DMS153 (cell line): ENCODE measurements at places on chromosomes 7 and 10.
A peak's percentile ranks its signal among the peaks of the same experiment; 100 is the strongest.

- DNase-seq: no peak
These were observed 319.1 kb upstream of the TMEM229A start for GRCh38 chr7:124351950-124352349.

DNA sequence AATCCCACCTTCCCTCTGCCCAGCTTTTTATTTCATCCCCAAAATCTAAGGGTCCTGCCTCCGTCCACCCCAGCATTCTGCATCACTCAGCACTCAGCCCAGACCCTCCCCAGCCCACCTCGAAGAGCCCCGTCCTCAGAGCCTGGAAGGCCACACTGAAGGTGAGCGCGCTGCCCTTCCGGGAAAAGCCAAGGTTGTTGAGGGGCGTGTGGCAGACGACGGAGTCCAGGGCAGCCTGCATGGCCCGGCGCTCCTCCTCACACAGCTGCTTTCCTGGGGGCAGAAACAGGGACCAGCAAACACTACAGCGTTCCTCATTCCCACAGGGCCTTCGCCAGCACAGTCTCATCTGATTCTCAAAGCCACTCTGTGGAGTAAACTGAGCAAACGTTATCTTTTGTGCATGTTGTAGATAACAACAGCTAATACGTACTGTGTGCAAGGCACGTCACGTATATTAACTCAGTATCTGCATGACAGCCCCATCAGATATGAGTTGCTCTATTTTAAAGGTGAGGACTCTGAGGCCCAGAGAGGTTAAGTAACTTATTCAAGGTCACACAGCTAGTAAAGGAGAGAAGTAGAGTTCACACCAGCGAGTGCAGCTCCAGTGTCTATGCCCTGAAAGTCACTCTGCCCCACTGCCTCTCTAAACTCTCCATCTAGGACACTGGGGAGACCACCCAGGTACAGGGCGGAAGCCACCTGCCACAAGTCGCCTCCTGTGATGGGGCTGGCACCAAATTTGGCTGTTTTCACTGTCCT, 2.8 kb downstream of the TRAPPC14 start:
- no peak for DNase-seq

- DNase-seq: no peak
These were observed 56.1 kb downstream of the HACD1 start for GRCh38 chr10:17561111-17561510.

GRCh38 chr10:76082232-76082631, 650.8 kb downstream of the LRMDA start:
- no peak for DNase-seq

- DNase-seq: no peak
These were observed 130.1 kb downstream of the RGS10 start for GRCh38 chr10:119412244-119413092.

DNA sequence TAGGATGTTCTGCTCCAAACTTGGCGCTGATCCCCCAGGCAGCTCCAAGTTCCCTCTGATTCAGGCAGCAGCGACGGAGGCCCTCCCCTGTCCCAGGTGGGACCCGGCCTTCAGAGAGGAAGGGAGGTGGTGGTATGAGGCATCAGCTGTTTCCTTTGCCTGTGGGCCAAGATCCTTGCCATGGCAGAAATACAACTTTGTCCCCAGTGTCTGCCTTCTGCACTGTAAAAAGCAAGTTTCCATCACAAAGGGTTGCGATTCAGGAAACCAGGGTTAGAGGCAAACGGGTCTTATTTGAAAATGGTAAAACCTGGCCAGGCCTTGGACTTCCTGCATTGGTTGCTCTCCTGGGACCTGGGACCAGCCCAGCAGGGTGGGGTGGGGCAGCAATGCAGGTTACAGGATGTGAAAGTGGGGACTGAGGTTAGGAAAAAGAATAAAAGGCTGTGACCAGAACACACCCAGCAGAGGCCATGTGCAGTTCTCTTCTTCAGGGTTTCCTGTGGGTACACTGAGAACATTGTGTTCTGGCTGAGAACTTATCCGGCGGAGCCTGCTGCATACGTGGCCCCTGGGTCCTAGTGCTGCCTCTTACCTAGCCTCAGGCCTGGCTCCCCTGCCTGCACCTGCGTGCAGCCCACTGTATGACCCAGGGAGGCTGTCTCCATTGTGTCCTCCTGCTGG, 25.1 kb upstream of the DDIT4 start:
- peak; percentile 73 for DNase-seq

GRCh38 chr10:27564880-27565279, 60.8 kb downstream of the RAB18 start:
- DNase-seq: no peak

DNA sequence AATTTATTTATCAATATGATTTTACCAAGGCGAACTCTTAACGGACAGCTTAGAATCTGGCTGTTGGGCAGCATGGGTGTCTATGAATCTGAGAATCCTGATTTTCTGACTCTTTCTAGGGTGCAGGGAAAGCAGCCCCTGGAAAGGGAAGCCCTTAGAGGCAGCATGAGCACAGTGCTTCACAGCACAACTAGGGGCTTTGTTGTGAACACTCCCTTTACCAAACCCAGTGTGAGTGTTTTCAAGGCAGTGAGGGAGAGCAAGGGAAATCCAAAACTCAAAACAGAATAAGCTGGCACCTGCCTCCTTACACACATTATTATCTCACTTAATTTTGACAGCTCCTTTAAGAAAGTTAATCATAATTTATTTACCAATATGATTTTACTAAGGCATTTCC, 116.3 kb upstream of the CSTF2T start:
- DNase-seq: no peak

- no peak for DNase-seq
These were observed 4.7 kb upstream of the FRMPD2 start for GRCh38 chr10:48279081-48279751.

- no peak for DNase-seq
These were observed 2.1 kb downstream of the ETV1 start for GRCh38 chr7:13987395-13987794.

DNA sequence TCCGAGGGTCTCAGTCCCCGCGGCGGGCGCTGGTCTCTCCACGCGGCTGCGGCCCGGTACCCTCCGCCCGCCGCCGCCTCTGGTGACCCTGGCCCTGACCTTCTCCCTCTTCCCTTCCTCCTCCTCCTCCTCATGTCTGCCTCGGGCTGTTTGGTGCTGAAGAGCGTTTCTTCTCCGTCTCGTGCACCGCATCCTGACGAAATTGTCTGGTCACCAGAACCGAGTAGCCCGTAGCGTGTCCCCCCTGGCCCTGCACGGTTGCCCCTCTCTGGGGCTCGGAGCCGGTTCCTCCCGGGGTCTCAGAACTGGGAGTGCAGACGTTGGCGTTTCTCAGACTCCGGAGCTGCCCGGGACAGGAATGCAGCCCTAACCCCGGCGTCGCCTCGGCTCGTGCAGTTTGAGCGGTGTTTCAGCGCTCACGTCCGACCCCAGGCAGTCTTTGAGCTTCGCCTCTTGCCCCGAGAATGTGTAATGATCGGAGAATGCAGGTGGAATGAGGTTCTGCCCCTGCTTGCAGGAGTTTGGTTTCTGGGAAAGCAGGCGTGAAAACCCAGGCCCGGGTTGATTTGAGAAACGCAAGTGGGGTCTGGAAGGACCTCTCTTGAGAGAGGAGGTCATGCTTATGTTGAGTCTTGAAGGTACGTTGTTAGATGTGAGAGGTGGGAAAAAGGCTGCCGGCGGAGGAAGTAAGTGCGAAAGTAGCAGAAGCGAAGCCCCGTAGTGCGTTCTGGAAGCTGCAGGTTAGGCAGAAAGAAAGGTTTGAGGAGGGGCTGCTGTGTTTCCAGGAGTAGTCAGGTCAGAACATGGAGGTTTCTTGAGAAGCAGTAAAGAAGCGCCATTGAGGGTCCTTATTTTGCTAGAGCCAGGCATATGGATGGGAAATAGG, 743 bp downstream of the RBM17 start:
- DNase-seq: no peak

DNA sequence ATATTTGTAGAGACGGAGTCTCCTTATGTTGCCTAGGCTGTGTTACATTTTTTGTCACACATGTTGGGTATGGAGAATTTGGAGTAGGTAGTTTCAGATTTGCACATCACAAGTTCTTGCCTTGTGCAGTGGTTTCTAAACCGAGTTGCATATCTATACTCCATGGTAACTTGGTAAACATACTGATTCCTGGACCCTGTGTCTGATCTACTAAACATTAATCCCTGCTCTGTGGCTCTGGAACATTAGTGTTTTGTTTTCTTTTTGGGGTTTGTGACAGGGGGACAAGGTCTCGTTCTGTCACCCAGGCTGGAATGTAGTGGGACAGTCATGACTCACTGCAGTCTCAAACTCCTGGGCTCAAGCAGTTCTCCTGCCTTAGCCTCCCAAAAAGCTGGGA, 24.7 kb downstream of the AUTS2 start:
- DNase-seq: no peak

GRCh38 chr7:35450456-35451214, 196.7 kb upstream of the TBX20 start:
- DNase-seq: peak; percentile 48

DNA sequence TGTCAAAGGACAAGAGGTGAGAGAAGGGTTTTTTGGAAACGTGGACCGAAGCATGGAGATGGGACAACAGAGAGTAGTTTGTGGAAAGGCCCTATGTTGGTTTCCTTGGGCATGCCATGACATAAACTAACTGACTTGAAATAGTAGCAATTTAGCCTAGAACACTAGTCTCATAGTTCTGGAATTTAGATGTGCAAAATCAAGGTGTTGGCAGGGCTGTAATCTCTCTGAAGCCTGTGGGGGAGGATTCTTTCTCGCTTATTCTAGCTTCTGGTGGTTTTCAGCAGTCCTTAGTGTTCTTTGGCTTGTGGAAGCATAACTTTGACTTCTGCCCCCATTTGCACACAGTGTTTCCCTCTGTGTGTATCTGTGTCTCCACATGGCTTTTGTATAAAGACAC, 283.4 kb downstream of the GFRA1 start:
- DNase-seq: no peak

DNA sequence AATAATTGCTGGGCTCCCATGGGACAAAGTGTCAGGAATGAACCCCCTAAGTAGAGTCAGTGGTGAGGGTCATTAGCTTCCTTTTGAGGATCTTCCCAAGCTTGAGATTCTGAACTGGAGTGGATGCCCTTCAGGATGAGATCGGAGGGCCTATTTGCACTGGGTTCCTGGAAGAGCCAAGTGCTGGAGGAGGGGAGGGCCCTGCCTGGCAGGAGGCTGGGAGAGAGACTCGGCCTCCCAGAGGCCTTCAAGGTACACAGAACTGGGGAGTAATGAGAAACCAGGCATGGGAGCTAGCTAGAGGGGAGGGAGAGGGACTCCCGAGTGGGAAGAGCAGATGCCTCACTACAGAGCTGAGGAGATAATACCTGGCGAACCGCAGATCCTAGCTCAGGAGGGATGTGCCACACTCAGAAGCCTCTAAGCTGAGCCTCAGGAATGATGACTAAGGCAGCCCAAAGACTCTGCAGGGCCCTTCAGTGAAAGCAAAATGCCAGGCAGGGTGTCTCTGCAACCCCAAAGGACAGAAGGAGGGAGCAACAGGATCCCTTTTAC, 9.4 kb downstream of the PDAP1 start:
- DNase-seq: no peak

DNA sequence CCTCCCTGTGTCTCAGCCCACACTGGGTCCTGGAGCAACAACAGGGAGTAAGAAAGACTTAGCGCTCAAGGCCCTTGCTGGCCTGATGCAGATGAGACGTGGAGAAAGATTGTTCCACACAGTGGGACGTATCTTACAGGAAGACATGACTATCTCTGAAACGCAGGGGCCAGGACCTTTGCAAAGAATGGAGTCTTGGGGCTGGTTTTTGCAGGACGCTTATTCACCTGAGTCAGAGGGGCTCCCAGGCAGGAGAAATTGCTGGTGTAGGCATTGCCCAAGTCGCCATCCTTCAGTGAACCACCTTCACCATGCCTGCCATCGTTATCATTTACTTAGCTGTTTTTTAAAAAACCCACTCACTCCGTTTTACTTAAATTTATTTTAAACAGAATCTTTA, 11.8 kb upstream of the GDF10 start:
- DNase-seq: no peak

DNA sequence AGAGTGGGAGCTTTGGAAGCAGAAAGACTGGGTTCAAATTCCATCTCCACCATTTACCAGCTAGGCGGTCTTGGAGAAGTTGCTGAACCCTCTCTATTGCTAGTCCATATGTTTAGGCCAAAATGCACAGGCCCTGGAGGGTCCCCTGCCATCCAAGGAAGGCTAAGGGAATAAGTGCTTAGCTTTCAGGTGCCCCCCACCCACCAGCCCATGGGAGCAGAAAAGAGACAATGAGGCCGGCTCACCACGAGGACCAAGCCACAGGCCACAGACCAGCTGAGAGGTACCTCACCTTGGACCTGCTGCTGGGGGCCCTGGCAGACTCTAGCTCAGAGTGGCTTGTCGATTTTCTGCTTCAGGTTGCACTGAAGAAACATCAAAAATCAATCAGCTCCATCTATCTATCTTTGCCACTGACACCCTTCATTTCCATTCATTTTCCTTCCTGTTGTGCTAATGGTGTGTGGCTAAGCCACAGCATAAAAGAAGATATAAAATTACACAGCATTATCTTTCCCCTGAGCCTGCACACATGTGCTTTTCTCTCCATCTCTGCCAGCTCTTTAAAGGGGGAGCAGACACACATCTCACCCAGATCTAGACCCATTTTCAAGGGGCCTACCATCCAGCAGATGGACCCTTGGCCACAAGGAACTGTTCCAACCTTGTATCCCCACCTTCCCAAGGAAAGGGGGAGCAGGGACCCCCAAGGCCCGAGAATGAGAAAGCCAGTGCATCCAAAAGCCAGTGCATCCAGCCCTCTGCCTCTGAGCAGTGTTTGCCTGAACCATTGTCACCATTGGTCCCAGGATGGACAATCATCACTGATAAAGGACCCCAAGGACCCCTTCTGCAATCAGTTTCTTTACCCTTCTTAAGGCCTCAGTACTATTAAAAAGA, 65.4 kb downstream of the GRID1 start:
- no peak for DNase-seq

- no peak for DNase-seq
These were observed 83.1 kb upstream of the NPVF start for GRCh38 chr7:25311346-25311745.

DNA sequence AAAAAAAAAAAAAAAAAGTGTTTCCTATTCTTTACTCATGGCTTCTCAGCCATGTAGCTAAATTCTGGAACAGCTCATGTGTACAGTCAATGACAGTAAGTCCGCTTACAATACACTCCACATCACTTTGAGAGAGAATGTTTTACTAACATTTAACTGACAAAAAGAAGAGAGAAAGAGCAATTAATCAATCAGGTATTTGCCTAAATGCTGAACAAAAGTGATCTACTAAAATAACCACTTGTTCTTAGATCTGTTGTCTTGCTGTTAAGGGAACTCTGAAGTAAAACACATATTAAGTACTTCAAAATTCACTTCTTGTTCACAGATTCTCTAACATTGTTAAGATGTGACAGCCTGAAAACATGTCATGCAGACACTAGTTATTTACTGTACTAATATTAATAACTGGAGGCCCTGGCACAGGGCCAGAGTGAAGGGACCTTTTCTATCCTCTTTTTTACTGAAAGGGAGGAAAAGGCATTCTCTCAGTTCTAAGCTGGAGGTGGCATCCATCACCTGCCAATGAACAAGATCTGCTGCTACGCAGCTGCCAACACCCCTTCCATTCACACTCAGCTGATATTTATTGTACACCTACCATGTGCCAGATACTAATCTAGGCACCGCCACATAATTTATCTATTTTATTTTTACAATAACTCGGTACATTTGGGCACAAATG, 72.6 kb downstream of the AHR start:
- DNase-seq: no peak

GRCh38 chr7:13069841-13070240, 382.4 kb downstream of the ARL4A start:
- no peak for DNase-seq
